Liver (tissue), 10 donors: ENCODE measurements at places on chromosomes 5 and 9. TPM values are rescaled to one million over a fixed set of nuclear protein-coding genes. Genes with fewer than 3 reads are reported as not detected.

GRCh38 chr9:78940121-78940855 lies 631.5 kb upstream of the TLE4 start:
- no peak overlapping the region for H3K27ac ChIP-seq
- H3K4me1 ChIP-seq: no peaks in the 10 kb centered on the region
- DNase-seq: no peak

GRCh38 chr5:71895546-71895945 lies 176.5 kb downstream of the CARTPT start:
- no peak overlapping the region for H3K27ac ChIP-seq
- H3K36me3 ChIP-seq: no peaks in the 10 kb centered on the region
- H3K4me3 ChIP-seq: no peak overlapping the region
- no peaks in the 10 kb centered on the region for H3K27me3 ChIP-seq
- no peaks in the 10 kb centered on the region for H3K4me1 ChIP-seq

Gene C5orf46
- not detected for total RNA-seq

- no peak overlapping the region for H3K4me3 ChIP-seq
- H3K4me1 ChIP-seq: no peaks in the 10 kb centered on the region
- H3K36me3 ChIP-seq: no peaks in the 10 kb centered on the region
- no peak overlapping the region for H3K27ac ChIP-seq
Measured at GRCh38 chr5:142385194-142385593, 60.4 kb upstream of the SPRY4 start.

Gene PCDHGA11
- 2.5 TPM for total RNA-seq

DNA sequence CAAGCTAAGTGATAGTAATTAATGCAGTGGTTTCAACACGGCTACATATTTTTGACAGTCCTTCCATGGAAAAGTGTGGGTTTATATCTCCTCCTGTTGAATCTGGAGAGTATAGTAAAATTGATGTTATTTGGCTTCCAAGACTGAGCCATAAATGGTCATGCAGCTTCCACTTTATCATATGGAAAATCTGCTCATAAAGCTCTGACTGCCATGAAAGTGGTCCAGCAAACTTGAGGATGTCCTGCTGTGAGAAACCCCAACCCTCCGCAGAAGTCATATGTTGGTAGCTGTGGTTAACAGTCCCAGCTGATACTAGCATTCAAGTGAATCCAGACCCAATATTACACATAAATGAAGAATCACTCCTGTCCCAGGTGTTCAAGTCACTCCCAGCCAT lies 378.3 kb downstream of the KCTD16 start:
- DNase-seq: no peak
- no peak overlapping the region for H3K4me3 ChIP-seq
- no peak overlapping the region for H3K27ac ChIP-seq
- H3K36me3 ChIP-seq: no peaks in the 10 kb centered on the region
- no peaks in the 10 kb centered on the region for H3K27me3 ChIP-seq

GRCh38 chr9:9045572-9045971 lies 1246.0 kb upstream of the DMAC1 start:
- H3K27me3 ChIP-seq: peaks cover 4% of the 10 kb centered on the region
- no peak overlapping the region for H3K4me3 ChIP-seq
- no peak for DNase-seq

Gene RASGEF1C
- total RNA-seq: not detected

Gene MARCOL
- total RNA-seq: not detected

DNA sequence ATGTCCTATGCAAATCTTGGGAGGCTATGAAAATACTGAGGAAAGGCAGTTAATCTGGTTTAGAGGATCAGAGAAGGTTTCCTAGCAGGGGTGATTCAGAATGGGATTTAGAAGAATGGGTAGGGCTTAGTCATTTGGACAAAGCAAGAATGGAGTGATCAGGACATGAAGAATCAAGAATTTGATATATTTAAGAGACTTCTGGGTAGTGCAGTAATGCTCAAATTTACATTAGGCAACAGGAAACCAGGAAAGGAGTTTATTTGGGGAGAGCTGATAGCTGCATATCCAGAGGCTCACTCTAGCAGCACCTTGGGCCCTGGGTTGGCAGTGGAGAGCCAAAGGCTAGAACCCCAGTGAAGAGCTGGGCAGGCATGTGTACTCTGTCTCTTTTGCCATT lies 78.9 kb upstream of the PAPPA start:
- no peaks in the 10 kb centered on the region for H3K27me3 ChIP-seq
- DNase-seq: no peak

Gene GABRA6
- not detected for total RNA-seq

Gene PALM2AKAP2
- total RNA-seq: 47.9 TPM

Gene PCDHGA5
- 0.50 TPM for total RNA-seq

DNA sequence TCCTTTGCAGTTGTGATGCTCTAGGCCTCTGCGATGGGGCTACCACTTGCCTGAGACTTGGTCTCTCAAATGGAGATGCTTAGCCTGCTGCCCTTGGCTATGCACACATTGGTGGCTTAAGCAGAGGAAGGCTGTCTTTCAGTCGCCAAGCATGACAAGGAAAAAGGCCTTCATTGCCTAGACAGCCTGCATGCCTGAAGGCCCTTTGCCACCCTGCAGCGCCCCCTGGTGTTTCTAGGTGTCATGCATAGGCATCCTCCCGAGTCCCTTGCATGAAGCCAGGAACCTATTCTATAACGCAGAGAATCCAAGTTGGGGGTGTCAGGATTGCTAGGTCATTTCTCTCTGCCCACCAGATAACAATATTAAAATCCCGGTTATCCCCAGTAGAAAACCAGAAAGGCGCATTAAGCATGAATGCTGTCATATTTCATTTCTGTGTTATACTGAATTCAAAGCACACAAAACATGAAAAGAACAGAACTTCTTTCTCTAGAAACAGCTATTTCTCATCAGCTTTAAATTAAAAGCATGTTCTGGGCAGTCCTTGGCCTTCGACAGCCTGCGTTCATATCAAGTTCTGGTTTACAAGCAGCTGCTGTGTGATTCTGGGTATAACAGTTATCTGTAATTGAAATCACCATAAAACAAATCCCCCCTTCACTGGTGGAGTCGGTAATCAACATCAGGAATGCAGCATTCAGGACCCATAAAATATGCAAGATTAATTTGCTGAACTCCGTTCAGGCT lies 59.7 kb upstream of the TRPC7 start:
- H3K4me1 ChIP-seq: no peaks in the 10 kb centered on the region
- no peak overlapping the region for H3K27ac ChIP-seq
- H3K27me3 ChIP-seq: no peaks in the 10 kb centered on the region
- no peak overlapping the region for H3K4me3 ChIP-seq
- DNase-seq: peak; percentile 78
- no peaks in the 10 kb centered on the region for H3K36me3 ChIP-seq

DNA sequence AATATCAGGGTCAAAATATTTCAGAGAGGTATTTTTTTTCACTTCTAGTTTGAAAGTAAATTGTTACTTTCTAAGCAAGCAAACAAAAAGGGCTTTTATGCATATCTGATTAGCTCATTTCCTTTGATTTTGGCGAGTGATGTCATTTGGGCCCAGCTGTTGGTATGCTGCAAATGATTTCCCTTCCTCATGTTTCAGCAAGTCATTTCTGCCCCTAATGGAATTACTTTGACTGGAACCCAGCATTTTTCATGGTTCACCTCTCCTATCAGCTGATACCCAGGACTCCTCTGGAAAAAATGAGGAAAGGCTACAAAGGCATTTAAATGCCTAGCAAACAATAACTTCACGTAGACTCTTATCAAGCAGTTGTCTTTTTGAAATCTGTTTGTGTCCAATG lies 500.6 kb downstream of the EBF1 start:
- H3K4me3 ChIP-seq: no peak overlapping the region
- no peaks in the 10 kb centered on the region for H3K27me3 ChIP-seq
- no peaks in the 10 kb centered on the region for H3K36me3 ChIP-seq
- H3K4me1 ChIP-seq: no peaks in the 10 kb centered on the region

DNA sequence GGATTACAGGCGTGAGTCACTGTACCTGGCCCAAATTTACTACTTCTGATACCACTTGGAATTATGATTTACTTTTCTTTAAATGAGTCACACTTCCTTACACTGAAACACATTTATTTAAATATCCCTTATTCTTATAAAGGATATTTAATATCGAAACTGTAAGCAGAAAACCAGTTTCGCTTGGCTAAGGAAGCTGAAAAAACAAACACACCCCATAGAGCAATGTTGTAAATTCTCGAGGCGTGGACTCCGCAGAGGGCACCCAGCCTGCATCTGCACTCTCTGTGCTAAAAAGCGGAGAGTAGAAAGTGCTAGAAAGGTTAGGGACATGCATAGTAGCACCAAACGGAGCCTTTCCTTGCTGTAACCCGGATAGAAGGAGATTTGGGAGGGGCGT lies 86.5 kb downstream of the HMCN2 start:
- no peak overlapping the region for H3K27ac ChIP-seq
- no peaks in the 10 kb centered on the region for H3K36me3 ChIP-seq
- H3K4me1 ChIP-seq: no peaks in the 10 kb centered on the region
- no peaks in the 10 kb centered on the region for H3K27me3 ChIP-seq

GRCh38 chr9:38022203-38022895 lies 46.7 kb downstream of the SHB start:
- peaks cover 31% of the 10 kb centered on the region for H3K4me1 ChIP-seq
- no peaks in the 10 kb centered on the region for H3K36me3 ChIP-seq
- peak overlapping the region; percentile 82 for H3K27ac ChIP-seq
- DNase-seq: no peak
- no peaks in the 10 kb centered on the region for H3K27me3 ChIP-seq

DNA sequence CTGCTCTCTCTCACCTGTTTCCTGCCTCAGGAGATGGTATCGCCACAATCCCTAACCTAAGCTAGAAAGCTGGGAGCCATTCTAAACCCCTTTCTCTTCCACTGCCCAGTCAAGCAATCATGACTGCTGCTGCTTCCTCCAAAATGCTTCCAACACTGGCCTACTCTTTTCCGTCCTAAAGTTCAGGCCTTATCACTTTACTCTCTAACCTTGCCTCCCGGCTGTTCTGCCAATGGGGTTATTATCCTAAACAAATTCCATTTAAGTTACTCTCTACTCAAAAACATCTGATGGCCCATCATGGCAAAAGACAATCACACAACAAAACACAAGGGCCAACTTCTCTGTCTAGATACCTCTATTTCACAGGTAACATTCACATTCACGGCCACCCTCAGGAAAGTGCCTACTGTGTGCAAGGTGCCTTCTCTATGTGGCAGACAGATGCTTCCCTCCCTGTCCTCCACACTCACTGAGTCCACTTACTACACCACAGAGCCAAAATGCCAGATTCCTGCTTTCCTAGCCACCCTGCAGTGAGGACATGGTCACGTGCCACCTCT lies 168.0 kb downstream of the CDK5RAP2 start:
- no peak overlapping the region for H3K27ac ChIP-seq
- H3K4me3 ChIP-seq: no peak overlapping the region
- H3K4me1 ChIP-seq: no peaks in the 10 kb centered on the region
- no peaks in the 10 kb centered on the region for H3K27me3 ChIP-seq
- no peak for DNase-seq

DNA sequence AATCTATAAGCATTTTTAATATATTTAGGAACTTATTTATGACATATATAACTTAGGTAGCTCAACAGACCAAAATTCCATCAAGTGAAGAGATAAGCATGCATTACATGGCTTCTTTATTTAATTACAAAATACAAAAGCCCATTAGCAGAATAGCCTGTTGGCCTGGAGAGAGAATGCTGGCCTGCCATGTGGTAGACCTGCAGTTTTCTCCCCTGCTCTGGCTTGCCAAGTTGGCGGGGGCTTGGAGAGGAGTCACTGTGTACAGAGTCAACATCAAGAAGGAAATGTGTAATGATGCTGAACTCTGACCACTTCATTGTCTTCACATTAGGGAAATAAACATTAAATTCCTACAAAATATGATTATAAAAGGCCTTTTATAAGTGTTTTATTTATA lies 69.8 kb upstream of the CNTLN start:
- no peaks in the 10 kb centered on the region for H3K27me3 ChIP-seq
- DNase-seq: no peak
- H3K4me1 ChIP-seq: no peaks in the 10 kb centered on the region
- H3K36me3 ChIP-seq: no peaks in the 10 kb centered on the region

- no peak overlapping the region for H3K4me3 ChIP-seq
- no peaks in the 10 kb centered on the region for H3K4me1 ChIP-seq
- no peaks in the 10 kb centered on the region for H3K36me3 ChIP-seq
- no peaks in the 10 kb centered on the region for H3K27me3 ChIP-seq
Measured at GRCh38 chr9:79485258-79485657, 86.5 kb upstream of the TLE4 start.

DNA sequence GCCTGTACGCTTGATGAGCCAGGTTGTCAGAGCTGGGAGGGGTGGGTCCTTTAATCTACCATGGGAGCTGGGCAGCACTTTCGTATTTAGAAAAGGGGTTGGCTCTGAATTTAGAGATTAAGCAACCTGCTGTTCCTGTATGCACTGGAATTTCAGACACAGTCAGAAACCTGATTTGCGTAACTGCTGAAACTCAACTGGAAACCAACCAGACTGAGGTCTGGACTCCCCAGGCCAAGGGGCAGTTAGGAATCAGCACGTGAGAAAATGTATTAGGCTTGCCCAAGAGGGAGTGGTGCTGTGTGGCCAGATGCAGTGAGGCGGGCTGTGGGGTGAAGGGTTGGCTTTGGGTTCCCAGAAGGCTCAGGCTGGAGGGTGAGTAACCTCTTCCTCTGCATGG lies 235.0 kb downstream of the GOLPH3 start:
- no peaks in the 10 kb centered on the region for H3K36me3 ChIP-seq
- no peaks in the 10 kb centered on the region for H3K4me1 ChIP-seq
- no peaks in the 10 kb centered on the region for H3K27me3 ChIP-seq
- H3K27ac ChIP-seq: no peak overlapping the region
- no peak overlapping the region for H3K4me3 ChIP-seq

Gene MCC
- total RNA-seq: 20.0 TPM

DNA sequence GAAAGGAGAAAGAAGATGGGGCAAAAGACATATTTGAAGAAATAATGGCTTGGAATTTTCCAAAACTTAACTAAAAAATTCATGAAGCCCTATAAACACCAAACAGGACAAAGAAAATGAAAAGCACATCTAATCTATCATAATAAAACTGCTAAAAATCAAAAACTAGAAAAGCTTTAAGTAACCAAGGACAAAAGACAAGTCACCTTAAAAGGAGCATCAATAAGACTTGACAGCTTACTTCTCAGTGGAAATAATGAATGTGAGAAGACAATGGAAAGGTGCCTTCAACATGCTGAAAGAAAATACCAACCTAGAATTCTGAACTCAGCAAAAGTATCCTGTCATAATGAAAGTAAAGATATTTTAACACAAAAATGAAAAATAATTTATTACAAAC lies 27.0 kb downstream of the GTF3C4 start:
- H3K4me1 ChIP-seq: no peaks in the 10 kb centered on the region
- H3K27ac ChIP-seq: no peak overlapping the region
- no peak overlapping the region for H3K4me3 ChIP-seq

Gene CDKN2B-AS1
- total RNA-seq: not detected
